ENCODE measurements at places on chromosomes 7 and 10.
A peak's percentile ranks its signal among the peaks of the same experiment; 100 is the strongest.

DNA sequence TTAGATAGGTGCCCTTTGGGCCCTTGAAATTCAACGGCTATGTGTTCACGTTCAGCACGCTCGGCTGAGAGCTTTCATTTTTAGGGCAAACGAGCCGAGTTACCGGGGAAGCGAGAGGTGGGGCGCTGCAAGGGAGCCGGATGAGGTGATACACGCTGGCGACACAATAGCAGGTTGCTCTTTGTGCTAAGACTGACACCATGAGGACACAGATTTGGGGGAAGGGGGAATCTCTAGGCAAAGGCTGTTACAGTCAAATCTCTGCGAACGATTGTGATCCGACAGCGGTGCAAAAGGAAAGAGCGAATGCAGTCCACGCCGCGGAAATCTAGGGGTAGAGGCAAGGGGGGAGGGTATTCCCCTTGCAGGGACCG is 667 bp downstream of the KLLN start:
- no peak for DNase-seq

GRCh38 chr10:24744946-24745345 is 21.3 kb upstream of the ARHGAP21 start:
- no peak for DNase-seq

DNA sequence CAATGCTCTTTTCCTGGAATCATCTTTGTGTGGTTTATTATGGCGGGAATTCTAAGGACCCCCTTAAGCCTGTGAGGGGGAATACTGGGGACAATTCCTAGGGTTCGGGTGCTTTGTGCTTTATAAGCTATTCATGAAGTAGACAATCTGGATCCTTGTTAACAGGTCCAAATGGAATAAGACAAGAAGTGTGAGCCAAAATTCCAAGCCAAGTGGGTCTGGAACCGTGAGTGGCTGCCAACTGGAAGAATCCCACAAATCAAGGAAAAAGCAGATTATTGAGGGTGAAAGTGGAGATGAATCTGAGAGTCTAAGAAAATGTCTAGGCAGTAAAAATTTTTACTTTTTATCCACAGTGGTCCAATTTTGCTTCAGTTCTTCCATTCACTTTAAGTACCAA is 136.8 kb downstream of the MDFIC start:
- DNase-seq = no peak

DNA sequence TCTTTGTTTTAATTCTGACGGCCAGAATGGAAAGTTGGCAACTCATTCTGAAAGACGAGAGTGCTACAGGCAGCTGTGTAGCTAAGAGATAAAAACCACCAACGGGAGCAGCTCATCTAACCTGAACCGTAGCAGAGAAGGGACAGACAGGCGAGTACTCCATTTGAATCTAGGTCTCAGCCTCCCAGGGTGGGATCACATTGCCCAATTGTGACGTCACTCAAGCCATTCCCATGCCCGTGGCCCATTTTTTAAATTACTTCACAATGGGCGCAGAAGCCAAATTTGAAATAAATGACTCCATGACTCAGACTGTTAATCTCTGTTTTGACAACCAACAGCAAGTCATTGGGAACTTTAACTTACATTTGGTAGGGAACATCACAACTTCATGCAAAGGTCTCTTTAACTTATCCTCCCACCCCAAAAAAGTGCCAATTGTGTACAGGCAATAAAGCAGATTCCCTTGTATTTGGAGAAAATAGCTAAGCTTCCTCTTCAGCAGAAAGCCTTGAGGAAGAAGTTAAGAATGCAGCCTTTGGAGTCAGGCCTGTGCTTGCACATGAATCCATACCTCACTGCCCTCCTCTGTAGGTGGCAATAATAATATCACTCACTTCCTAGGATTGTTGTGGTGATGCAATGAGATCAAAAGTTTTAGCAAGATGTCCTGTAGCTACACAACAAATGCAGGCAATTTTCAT is 93.2 kb upstream of the KIF5B start:
- peak; percentile 3 for DNase-seq

GRCh38 chr7:105649727-105650381 is 68.6 kb upstream of the EFCAB10 start:
- no peak for DNase-seq
